Putamen (tissue), 1 donor: ENCODE measurements at places on chromosomes 7 and 10.

GRCh38 chr7:18356191-18356645 lies 139.3 kb upstream of the HDAC9 start:
- no peak for DNase-seq

GRCh38 chr7:87058744-87059524 lies 520 bp downstream of the ELAPOR2 start:
- peak; percentile 31 for DNase-seq

DNA sequence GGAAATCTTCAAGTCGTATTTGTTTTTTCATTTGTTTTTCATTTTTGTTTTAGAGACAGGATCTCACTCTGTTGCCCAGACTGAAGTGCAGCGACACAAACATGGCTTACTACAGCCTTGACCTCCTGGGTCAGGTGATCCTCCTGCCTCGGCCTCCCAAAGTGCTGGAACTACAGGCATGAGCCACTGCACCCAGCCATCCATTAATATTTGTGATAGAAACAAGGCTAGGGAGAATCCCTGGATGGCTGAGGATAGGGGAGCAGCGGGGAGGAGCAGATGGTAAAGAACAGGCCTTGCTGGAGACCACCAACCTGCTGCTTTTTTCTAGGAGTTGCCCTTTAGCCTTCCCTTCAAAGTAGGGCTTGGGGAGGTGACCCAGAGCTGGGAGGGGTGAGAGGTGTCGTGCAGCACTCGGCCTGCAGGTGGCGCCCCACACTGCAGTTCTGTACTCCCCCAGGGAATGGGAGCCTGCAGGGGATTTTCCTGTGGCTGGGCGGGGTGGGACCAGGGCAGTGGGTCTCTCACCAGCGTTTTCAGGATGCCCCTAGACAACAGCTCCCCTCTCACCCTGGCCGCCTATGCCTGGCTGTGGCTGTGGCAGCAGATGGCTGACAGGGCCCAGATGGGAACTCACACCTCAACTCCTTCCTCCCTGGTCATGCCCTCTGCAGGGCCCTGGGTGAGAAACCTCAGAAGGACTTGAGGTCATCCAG lies 12.6 kb upstream of the CDH23 start:
- no peak for DNase-seq

DNA sequence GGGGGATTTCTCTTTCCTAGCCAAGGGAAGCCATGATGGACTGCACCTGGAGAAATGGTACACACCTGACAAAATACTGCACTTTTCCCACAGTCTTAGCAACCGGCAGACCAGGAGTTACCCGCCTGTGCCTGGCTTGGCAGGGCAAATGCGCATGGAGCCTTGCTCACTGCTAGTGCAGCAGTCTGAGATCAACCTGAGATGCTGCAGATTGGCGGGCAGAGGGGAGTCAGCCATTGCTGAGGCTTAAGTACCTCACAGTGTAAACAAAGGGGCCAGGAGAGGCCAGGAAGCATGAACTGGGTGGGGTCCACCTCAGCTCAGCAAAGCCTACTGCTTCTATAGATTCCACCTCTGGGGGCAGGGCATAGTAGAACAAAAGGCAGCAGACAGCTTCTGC lies 49.4 kb downstream of the OR13A1 start:
- DNase-seq = no peak

- DNase-seq = no peak
Measured at GRCh38 chr10:52615756-52616394, 156.7 kb downstream of the MBL2 start.

DNA sequence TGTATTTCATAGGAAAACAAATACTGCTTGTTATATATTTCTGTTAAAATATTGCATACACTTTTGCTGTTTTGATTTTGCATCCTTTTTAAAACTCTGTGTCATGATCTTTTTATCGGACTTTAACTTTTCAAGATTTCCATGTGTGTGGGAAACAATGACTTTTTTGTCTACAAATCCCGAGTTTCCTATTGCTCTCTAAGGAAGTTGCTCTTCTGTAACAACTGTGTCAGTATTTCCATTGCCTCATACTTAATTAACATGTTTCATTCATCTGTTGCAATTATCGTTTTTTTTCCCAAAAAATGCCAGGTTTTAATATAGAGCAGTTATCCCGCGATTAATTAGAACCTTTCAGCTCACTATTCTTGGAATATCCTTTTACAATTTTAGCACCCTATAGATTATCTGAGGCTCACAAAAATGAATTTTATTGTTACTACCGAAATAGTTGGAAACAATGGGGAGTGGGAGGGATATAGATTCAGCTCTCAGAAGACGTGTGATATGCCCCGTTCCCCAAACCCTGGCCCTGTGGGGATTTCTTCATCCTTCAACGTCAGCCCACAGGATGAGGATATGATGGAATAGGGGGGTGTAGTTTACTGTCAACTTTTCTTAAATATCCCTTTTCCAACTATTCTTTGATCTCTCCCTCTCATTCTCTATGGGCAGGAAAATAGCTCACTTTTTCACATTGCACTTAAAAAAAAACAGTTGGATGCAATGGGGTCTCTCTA lies 297.6 kb upstream of the IGFBP3 start:
- no peak for DNase-seq

GRCh38 chr10:76645341-76645740 lies 992.3 kb downstream of the KCNMA1 start:
- no peak for DNase-seq

DNA sequence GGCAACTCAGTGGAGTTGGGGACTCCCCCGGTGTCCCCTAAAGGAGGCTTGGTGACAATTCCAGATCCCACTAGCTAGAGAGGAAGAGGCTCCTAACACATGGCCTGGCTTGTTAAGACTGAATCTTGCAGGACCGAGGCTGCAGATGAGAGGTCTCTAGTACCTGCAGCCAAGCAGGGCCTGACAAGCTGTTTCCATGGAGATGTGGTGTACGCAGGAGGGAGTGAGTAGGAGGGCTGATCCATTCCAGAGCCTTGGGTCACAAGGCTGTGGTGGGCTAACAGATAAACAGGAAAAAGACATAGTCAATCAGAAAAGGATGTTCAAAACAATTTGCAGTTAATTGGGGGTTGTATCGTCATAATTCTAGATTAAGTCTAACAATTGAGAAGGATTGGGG lies 77.3 kb upstream of the MKLN1 start:
- DNase-seq = no peak

DNA sequence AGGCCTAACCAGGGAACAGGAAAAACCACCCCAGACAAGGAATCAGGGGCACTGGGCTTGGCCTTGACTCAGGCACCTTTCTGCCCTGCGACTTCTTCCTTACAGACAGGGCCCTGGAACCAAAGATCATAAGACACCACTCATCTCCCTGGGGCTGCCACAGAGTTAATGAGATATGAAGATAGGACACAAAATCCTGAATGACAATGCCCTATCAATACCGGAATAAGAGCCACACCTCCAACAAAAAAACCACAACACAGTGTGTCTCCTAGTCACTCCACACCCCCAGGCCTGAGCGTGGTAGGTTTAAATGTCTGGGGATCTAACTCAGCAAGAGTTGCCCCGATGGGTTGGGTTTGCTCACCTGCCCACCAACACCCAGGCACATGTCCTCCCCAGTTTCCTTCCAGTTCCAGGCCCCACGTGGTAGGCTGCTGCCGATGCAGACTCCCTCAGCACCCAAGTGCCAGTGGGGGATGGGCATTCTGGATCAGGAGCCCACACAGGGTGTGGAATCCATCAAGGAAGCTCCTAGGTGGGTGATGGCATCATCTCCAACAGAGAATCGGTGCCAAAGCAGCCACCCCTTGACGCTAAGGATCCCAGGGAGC lies 3.9 kb downstream of the DLG5 start:
- no peak for DNase-seq

GRCh38 chr7:12531784-12532183 lies 38.7 kb upstream of the SCIN start:
- DNase-seq = no peak

DNA sequence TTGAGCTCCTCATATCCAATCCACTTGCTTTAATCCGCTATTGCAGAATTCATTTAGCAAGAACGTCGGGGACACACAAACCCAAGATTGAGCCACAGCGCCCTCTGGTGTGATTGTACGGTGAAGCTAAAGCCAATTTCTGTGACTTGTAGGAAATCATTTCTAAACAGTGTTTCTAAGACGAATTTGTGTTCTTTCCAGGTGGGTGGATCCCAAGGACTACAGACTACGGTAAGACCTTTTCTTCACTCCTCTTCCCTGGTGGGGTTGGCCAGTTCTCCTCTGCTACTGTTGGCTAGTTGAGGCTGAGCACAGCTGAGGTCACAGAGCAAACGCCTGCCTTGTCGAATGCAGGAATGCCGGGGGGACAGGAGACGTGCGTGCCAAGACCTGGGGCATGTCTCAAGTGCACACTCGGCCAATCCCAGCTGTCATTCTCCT lies 5.2 kb downstream of the DMBT1 start:
- peak; percentile 86 for DNase-seq

DNA sequence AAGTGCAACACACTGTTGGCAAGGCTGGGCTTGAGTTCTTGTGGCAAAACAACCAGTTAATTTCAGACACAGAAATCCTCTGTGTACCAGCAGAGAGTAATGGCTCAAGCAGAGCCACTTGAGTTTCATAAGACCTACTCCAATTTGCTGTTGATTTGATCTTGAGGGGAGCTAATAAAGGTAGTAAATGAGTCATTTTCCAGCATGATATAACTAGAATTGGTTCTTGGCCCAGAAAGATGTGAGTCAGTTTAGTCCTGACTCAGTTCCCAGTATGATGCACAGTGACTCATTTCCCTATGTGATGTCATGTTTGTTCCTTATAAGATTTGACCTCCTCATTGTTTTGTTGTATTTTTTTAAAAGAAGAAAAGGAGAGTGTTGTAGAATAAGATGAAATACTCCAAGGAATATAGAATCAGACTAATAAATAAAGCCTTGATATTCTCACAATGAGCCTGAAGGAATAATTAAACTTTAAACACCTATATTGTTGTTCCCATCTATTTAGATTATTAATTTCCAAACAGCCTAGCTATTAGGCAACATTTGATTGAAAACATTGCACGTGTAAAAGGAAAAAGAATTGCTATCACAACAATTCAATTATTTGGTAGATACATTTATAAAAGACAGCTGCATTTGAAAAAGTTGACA lies 186.2 kb downstream of the REEP3 start:
- peak; percentile 49 for DNase-seq

DNA sequence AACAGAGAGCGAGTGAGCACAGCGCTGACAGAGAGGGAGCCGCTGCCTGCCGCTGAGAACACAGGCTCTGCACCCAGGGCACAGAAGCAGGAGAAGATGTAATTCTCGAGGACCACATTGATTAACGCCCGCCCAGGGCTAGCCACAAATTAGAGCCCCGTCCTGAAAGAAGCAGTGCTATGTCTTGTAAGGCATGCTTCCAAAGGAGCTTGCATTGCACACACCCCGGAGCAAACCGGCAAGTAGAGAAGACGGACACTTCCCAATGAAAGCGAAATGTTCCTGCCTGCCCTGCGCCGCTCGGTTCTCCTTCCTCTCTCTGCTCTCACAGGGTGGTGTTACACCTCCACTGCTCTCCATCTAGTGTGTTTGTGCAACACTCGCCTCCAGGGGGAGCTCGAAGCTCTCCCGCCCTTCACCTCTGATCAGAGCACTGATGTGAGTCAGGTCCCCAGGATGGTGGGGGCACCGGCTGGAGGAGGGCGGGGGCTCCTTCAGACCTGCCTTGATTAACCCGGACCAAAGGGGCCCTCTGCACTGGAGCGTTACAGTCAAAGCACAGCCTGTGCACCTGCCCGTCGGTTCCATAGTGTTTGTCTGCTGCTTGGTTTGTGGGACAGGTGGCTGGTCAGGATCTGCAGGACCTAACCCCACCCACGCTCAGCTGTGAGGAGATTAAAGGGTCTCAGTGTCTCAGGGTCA lies 316.5 kb downstream of the ADARB2 start:
- peak; percentile 52 for DNase-seq
